ENCODE measurements at places on chromosomes 12 and 14.
A peak's percentile ranks its signal among the peaks of the same experiment; 100 is the strongest.

- DNase-seq, result no peak
Observed at GRCh38 chr12:109448707-109449390, 28.3 kb downstream of the KCTD10 start.

DNA sequence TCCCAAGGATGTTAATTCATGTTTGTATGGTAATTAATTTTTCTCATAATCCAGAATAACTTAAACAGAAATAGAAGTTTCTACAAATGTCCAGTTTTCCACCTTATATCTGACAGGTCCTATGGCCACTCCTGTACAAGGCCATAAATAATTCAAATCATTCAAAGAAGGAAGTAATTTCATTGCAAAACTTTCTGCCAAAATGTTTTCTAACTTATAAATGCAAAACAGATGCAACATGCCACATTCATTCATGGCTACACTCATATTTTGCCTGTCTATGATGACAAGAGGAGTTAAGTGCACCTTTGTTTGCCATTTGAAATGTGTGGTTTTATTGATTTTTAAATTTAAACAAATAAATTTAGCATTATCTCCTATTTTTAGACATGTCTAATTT lies 34.4 kb downstream of the ITPR2 start:
- DNase-seq, result no peak

GRCh38 chr12:104578453-104578852 lies 121.7 kb downstream of the CHST11 start:
- peak; percentile 92 for DNase-seq

DNA sequence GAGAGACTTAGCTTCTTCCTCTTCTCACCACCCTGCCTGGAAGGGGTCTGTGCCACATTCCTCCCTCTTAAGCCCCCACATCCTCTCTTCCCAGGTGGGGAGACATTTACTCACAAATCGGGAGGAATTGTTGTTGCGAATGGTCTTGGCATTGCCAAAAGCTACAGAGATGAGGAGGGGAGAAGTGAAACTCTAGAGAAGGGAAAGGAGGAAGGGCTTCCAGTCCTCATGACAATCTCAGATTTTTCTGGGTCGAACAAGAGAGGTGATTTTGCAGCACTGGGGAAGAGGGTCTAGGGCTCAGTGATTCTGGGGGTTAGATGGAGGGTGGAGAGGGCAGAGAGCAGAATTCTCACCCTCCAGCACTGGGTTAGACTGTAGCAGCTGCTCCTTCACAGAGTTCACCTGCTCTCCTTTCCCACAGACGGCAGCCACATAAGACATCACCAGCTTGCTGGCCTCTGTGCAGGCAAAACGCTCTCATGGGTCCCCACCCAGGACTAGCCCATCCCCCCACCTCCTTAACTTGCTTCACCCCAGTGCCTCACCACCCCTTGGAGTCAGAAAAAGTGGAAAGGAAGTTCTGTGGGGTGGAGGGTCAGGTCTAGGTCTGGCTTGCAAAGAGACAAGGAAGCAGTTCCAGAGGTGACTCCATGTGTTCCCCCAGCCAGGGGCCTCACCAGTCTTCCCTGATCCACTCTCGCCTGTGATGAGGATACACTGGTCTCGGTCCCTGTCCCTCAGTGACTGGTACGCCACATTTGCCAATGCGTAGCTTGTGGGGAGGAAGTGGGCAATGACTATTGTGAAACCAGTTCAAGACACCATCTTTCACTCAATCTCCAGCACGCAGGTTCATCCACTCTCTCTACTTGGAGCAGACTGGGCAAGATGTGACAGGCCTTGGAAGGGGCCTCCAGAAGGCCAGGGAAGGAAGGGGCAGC lies 2.7 kb downstream of the MYO1A start:
- DNase-seq, result no peak

DNA sequence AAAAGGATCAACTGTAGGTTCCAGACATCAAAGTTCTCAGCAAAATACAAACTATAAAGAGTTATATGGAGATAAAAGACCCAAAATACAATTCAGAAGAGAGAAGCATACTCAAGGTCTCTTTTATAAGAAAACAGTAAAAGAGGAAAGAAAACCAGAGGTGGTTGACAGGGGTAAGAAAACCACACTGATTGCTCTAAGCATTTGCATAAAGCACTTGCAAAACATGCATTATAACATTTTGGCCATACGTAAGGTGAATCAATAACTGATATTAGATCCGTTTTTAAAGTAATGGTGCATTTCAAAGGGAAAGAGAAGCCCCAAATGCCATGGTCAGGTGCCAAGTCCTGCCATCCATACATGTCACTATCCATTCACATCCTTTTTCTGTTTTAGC lies 5.9 kb downstream of the DDHD1 start:
- DNase-seq, result no peak

GRCh38 chr12:110330124-110330523 lies 49.1 kb downstream of the ATP2A2 start:
- no peak for DNase-seq

- DNase-seq, result no peak
Observed at GRCh38 chr14:59140106-59140843, 48.2 kb upstream of the DAAM1 start.

DNA sequence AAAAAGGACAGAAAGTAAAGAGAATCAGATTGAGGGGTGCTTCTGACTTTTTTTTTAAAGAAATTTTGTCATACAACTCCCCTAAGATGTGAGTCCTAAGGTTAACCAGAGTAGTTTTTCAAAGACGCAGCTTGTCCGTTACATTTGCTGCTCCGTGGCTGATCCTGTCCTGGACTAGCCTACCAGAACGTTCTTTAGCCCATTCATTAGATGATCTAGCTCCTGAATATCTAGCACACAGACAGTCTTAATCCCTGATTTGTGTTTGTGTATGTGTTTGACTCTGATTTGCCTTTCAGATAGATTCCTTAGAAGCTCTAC lies 60.3 kb downstream of the SAMD4A start:
- DNase-seq, result no peak

DNA sequence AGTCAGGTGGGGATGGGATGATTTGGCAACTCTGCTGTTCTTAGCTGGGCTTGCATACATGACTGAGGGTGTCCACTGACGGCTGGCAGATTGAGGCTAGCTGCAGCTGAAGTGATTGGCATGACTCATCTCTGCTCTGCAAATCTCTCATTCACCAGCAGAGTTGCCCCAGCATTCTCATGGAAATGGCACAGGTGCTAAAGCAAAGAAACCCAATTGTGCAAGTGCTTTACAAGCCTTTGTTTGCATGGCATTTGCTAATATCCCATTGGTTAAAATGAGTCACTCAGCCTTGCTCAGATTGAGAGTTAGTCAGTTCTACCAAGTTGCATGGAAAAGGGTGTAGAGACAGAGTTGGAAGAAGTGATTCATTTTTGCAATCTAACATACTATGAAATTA lies 389.7 kb upstream of the FAR2 start:
- peak; percentile 88 for DNase-seq

DNA sequence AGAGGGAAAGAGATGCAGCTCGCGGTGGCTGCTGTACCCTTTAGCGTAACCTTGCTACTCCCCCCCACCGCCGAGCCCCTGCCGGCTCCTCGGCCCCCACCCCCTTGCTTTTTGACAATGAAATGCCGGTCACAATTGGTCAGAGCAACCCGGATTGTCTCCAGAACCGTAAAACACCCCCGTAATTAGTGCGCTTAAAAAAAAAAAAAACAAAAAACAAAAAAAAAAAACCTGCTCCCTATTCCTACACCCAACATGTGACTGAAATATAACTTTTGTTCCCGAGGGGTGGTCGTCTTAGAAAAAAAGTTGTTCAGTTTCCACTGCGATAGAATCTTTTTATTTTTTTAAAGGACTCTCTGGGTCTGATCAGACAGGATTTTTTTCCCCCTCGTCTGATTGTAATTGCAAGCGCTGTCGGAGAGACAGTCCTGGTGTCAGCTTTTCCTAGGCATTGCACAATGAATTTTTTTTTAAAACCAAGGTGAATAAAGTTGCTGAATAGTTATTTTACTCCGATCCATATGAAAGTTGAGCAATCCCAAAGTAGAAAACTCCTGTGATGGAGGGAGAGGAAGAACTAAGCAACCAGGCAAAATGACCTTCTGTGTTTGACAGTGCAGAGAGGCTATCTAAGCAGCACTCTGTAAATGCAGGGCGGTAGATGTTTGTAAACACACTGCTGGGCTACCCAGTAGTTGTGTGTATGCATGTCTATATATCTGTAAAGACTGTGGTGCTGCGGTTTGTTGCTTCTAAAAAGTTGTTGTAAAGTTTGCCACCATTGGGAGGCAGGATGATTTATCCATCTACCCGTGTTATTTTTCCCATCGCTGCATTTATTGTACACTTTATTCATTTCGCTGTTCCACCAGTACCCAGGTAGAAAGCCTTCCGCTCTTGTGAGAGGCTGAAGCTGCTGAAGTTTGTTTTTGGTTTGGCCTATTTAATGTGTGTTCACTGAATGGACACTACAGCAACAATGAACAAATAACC lies 1.1 kb downstream of the ETV6 start:
- peak; percentile 60 for DNase-seq

DNA sequence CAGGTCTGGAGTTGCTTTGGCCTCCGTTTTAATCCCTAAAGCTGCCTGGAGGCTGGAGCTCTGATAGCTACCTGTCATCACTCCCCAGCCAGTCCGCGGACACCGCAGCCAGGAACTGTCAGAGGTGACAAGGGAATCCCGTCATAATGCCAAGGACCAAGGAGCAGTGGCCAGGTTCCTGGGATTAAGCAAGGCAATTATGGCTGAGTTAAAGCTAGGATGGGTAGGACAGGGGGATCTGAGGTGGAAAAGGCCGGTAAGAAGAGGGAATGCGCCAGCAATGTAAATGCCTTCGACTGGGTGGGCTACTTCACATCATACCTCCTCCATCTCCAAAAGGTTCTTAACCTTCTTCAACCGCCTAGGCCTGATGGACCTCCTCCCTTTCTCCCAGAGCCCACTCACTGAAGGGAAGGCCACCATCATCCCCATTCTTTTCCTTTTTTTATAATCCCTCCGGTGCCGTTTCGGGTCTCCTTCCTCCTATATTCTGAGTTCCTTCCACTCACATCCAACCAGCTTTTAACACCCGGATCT lies 1.9 kb downstream of the PPP1R3E start:
- DNase-seq, result peak; percentile 12

- DNase-seq, result peak; percentile 77
Observed at GRCh38 chr12:6285063-6285477, 25.4 kb upstream of the PLEKHG6 start.

GRCh38 chr12:100311317-100311716 lies 44.3 kb downstream of the SCYL2 start:
- no peak for DNase-seq

GRCh38 chr12:115377230-115377629 lies 693.3 kb upstream of the TBX3 start:
- DNase-seq, result no peak

DNA sequence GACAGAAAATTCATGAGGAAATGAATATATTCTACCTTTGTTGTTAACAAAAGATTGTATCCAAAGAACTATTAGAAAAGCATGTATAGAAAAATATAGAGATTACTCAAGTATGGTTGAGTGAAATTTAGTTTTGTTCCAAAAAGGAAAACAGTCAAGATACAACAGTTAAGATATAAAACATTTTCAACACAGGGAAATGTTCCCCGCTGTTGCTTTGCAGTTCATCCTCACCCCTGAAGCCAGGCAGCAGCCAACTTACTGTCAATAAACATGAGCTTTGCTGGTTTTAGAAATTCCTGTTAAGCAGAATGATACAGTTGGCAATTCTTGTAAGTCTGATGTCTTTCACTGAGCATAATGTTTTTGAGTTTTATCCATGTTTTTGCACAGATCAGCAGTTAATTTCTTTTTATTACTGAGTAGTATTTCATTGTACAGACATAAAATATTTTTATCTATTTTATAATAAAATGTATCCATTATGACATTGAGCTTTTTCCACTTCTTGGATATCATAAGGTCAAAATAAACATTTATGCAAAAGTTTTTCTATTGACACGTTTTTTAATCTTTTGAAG lies 1.2 kb upstream of the CLEC2B start:
- DNase-seq, result no peak

DNA sequence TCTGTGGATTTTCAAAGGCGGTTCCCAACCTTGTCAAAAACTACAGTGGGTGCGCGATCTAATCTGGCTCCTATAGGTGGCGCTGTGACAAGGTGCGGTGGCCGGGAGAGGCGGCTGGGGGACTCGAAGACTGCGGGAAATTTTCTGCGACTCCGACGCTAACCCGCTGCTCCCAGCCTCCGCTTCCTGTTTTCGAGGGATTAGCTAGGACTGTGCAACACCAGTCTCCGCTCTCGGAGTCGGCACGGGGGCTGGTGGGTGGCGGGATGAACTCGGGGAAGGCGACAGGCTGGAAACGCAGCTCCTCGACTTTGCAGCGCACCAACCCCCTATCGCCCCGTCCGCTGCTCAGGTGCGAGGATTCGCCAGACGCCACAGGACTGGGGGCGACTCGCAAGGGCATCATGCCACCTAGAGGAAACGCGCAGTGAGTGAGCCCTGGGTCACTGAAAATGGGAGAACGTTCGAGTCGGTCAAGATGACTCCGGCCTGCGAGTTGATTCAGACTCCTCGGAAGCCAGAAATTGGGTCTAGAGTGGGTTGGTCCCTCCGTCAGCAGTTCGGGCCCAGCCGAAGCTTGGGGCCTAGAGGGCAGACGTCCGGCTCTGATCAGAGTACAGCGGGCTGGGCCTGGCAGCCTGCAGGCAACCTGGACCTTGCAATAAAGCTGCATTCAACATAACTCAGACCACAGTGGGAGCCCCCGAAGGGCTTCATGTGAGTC lies 5.5 kb upstream of the PAX9 start:
- no peak for DNase-seq

GRCh38 chr12:12185414-12185813 lies 81.4 kb downstream of the LRP6 start:
- no peak for DNase-seq

GRCh38 chr14:37844614-37845013 lies 249.2 kb downstream of the TTC6 start:
- no peak for DNase-seq

DNA sequence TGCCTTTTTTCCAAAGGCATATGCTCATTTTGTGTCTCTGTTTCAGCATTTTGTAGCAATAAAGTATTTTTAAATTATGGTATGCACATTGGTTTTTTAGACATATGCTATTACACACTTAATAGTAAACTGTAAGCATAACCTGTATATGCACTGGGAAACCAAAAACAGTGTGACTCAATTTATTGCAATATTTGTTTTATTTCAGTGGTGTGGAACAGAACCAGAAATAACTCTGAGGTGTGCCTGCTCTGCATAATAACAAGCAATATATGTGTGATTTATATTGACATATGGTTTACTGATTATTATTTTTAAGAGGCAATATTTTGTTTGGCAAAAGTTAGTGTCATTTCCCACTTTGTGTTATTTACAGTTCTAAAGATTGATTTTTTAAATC lies 126.6 kb upstream of the CPNE8 start:
- DNase-seq, result no peak

GRCh38 chr14:103377522-103378037 lies 7.6 kb upstream of the MARK3 start:
- DNase-seq, result no peak

- peak; percentile 42 for DNase-seq
Observed at GRCh38 chr12:57983146-57983857, 41.9 kb downstream of the ATP23 start.
